ENCODE measurements at places on chromosomes 12 and 14. TPM values are rescaled to one million over a fixed set of nuclear protein-coding genes. Genes with fewer than 3 reads are reported as not detected.

Gene TTC9
- polyA plus RNA-seq, result 8.1 TPM

Gene TAS2R43
- polyA plus RNA-seq, result 0.80 TPM

- no peak for DNase-seq
Observed at GRCh38 chr14:74697011-74697410, 15.9 kb downstream of the AREL1 start.

DNA sequence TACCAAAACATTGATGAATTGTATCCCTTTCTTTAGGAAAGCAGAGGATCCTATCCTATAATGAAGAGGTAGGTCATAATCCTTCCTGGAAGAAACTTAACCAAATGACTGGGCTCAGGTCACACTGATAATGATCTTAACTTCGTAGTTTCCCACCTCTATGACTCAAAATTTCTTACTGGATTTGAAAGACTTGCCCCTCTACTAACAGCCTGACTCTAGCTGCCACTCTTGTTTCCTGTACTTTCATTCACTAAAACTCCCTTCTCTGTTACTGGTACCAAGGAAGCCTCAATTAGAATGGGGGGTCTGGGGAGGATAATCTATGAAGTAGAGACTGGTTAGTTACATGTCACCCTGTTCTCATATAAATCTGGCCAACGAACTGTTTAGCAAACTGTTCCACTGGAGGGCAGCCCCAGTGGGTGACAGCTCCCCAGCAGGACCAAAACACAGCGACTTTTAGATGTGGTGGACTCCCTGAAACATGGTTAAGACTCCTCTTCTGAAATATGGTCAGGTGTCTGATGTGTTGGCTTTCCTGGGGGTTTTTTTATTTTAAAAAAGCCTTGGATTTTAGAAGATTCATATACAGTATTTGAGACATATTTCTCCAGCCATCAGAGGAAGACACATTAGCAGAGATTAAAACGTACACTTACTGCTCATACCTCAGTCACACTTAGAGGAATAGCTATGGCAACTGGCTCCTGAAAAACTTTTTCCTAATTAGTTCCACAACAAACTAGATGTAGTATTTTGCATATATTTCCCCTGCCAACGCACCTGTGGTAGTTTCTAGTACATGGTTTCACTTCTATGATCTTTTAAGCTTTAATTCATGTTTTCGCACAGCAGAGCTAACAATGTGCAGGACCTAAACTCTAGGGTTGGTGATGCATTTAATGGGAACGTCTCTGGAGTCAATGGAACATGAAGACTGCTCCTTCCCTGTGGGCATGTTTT, 72.3 kb downstream of the ACADS start:
- no peak for DNase-seq

DNA sequence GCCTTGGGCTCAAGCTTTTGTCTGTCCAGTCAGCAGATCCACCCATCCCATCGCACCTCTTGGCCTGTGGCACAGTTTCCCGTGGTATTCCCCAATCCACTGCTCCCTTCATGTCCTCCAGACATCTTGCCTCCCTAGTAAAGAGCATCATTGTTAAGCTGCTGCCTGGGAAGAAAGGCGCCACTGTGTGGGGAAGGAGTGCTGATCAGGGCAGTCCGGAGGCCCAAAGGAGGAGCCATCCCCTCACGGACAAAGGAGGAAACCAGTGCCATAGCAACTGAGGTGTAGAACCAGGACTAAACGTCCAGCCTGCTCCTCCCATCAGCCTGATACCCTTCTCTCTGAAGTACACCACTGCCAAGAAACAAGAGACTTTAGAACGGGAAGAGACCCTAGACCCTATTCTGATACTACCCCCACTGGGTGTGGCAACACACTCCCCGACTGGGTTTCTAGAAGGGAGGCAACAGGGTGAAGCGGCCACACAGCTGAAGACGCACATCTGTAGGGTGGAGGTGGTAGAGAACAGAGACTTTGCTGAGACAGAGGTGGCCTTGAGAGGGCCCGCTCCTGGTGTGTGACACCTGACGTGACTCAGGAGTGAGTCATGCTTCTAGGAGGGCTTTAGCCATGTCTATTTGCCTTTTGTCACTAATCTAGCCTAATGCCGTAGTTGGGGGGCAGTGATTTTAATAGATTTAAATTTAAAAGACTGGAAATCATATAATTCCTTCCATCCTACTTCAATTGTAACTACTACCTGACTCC, 185.0 kb downstream of the DPF3 start:
- DNase-seq, result no peak

- DNase-seq, result no peak
Observed at GRCh38 chr12:121989276-121990113, 32.2 kb upstream of the BCL7A start.

GRCh38 chr12:122668268-122668667, 34.9 kb downstream of the HCAR2 start:
- no peak for DNase-seq

- no peak for DNase-seq
Observed at GRCh38 chr12:27474344-27474743, 27.8 kb downstream of the SMCO2 start.

DNA sequence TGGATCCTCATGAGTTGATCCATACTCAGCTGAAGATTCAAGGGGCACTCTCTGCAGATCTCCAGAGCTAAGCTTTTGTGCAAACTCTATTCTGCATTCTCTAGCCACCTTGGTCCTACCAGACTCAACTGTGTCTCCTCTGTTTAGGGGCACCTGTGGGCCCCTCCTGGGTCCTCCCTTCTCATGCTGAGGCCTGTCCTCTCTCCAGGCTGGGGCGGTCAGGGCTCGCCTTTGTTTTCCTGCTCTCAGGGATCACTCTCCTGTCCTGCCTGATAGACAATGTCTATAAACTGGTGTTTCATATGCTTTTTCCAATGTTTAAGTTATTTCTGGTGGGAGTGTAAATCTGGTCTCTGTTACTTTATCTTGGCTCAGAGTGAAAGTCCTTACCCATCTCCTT, 11.6 kb upstream of the KIF26A start:
- no peak for DNase-seq

DNA sequence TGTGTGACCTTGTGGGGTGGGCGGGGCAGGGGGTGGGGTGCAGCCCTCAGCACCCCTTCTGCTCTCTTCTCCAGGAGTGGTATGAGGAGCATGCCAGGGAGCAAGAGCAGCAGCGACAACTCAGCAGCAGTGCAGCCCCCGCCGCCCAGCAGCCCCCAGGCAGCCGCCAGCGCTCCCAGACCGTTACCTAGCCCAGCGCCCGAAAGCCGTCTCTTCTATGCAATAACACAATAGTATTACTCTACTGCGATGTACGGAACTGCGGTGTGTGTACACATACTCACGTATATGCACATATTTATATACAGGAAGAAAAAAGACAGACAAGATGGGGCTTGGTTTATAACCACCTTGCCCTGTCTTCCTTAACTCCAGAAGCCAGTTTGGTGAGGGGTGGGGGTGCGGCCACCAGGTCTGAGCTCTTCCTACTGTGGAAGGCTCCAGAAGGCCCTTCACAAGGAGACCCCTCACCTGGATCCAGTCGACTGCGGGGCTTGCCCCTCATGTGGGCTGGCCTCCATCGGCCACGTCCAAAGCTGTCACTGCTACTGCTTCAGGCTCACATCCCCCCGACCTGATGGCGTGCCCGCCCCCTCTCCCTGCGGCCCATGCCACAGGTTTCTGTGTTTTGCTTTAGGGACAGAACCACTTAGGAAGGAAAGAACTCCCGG, 38.9 kb downstream of the SLC8B1 start:
- no peak for DNase-seq

GRCh38 chr14:96727980-96728717, 69.0 kb upstream of the VRK1 start:
- no peak for DNase-seq

GRCh38 chr14:55126932-55127459, 2.1 kb upstream of the LGALS3 start:
- DNase-seq, result no peak

GRCh38 chr12:19719672-19720071, 280.4 kb downstream of the AEBP2 start:
- DNase-seq, result no peak

- no peak for DNase-seq
Observed at GRCh38 chr14:63193236-63193635, 11.0 kb upstream of the RHOJ start.

GRCh38 chr14:102221026-102221425, 81.3 kb downstream of the WDR20 start:
- DNase-seq, result no peak

DNA sequence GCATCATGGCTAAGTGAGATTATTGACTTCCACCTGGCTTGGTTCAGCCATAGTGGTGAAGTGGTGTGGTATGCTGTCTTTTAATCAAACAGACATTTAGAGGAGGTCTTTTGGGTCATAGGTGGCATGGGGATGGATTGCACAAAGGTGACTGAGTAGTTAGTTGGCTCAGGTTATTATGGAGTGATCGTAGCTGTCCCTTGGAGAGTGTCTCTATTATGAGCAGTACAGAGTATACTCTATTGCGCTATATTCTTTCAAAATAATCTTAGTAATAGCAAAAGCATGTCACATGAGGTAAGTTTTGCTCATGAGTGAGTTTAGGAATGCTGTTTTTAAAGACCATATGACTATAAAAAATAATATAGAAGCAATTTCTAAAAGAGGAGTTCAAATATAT, 60.4 kb downstream of the RASSF8 start:
- no peak for DNase-seq

- DNase-seq, result peak; percentile 11
Observed at GRCh38 chr12:80598004-80598606, 109.3 kb upstream of the MYF6 start.

DNA sequence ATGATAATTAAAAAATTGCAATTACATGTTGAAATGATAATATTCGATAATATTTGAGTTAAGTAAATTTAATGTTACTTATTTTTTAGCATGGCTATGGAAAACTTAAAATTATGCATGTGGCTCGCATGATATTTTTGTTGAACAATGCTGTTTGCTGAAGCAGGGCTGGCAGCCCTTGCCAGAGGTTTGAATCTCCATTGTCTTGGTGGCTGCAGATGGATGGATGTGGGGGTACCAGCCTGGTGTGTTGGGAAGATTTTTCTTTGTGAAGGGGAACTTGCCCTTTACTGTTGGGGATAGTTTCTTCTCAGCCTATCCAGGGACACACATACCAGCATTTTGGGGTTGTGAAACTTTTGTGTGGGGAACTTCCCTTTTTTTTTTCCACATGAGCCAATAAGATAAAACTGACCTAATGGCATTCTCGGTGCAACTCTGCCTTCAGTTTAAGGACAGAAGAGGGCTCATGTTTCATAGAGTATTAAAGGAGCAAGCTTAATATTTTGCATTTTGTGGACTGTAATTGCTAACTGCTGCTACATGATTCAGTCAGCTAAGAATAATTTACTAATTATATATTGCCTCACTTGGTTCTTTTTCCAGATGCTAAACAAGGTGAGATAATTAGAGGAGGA, 8.8 kb downstream of the RASSF3 start:
- DNase-seq, result no peak

DNA sequence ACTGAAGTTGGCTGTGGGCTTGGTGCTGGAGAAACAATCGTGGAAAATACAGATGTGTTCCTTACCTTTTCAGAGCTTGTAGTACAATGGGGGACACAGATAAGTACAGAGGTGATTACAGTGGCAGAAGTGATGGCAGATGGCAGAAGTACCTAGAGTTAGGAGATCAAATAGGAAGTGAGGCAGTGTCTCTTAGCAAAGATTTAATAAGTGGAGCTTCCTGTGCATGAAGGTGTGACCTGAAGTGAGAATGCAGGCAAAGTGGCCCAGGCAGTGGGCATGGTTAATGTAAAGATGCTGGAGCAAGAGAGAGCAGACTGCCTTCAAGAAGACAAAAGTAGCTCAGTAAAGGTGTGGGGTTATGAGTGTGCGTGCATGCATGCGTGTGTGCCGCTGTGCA, 16.0 kb downstream of the LRRK2 start:
- no peak for DNase-seq
